ENCODE measurements at places on chromosomes 3 and 15. TPM values are rescaled to one million over a fixed set of nuclear protein-coding genes. Genes with fewer than 3 reads are reported as not detected.

DNA sequence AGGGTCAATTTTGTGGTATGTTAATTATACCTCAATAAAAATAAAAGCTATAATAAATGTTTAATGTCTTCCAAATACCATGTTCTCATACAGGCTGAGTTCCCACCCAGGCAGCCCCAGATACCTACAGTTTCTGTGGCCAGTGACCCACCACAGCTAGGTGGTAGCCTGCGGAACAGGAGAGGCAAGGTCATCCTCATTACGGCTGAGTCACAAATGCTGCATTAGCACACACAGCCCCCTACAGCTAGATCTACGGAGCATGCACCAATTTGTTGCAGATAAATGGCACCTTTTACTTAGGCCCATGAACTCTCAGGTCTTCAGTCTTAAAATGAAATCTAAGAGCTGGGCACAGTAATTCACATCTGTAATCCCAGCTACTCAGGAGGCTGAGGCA lies 5.1 kb downstream of the SPATA12 start:
- DNase-seq, result no peak
- H3K4me1 ChIP-seq, result peaks cover 41% of the 10 kb centered on the region
- no peaks in the 10 kb centered on the region for H3K36me3 ChIP-seq
- no peaks in the 10 kb centered on the region for H3K27me3 ChIP-seq

DNA sequence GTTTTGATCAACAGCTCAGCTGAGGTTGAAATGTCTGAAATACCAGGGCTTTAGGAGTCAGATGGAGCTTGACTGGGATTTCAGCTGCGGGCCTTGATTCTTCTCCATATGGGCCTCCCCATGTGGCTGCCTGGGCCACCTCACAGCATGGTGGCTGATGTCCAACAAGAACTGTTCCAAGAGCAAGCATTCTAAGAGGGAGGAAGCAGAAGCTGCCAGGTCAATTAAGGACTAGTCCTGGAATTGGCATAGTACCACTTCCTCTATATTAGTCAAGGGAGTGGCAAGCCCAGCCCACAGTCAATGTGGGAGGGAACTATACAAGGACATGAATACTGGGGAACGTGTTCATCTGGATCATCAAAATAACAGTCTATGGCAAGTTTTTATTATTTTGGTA lies 181.7 kb upstream of the ANKRD28 start:
- peaks cover 19% of the 10 kb centered on the region for H3K4me1 ChIP-seq
- H3K27me3 ChIP-seq, result no peaks in the 10 kb centered on the region

Gene TM6SF1
- 0.24 TPM for total RNA-seq

Gene RAD51
- 20.5 TPM for total RNA-seq

All from type B pancreatic cell (in vitro differentiated cells).